HAP-1 (cell line): ENCODE measurements at places on chromosomes 5 and 9.

GRCh38 chr9:134491196-134491835 lies 150.3 kb upstream of the COL5A1 start:
- DNase-seq: no peak

- DNase-seq: no peak
These were observed 299.3 kb upstream of the POU5F2 start for GRCh38 chr5:94040591-94041148.

- no peak for DNase-seq
These were observed 64.7 kb upstream of the PALM2AKAP2 start for GRCh38 chr9:109715344-109715743.

GRCh38 chr9:128987805-128988204 lies 40.3 kb downstream of the NUP188 start:
- no peak for DNase-seq

- DNase-seq: peak; percentile 87
These were observed 31.6 kb upstream of the UBAC1 start for GRCh38 chr9:135992486-135993408.

DNA sequence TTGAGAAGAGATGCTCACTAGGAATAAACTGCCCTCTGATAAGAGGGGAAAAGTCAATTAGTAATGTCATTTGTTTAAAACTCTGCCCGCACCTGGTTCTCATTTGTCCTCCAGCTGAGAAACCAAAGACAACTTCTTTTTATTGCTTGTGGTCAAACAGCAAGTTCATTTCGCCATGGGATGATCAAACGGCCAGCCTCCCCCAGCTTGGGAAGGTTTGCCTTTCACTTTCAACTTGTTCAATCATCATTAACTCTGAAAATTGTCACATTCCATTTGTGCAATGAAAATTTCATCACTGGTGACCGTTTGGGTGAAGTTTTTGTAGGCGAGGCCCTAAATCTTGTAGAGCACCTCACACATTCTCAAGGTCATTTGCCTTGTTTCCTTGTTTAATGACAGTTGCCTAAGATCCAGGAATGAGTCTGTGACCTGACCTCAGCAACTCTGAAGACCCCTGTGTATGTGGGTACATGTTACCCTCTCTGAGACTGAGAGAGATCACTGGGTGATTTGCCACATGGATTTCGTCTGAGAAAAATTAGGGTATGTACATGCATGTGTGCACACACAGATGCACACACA lies 117.7 kb downstream of the MARCHF3 start:
- DNase-seq: no peak

DNA sequence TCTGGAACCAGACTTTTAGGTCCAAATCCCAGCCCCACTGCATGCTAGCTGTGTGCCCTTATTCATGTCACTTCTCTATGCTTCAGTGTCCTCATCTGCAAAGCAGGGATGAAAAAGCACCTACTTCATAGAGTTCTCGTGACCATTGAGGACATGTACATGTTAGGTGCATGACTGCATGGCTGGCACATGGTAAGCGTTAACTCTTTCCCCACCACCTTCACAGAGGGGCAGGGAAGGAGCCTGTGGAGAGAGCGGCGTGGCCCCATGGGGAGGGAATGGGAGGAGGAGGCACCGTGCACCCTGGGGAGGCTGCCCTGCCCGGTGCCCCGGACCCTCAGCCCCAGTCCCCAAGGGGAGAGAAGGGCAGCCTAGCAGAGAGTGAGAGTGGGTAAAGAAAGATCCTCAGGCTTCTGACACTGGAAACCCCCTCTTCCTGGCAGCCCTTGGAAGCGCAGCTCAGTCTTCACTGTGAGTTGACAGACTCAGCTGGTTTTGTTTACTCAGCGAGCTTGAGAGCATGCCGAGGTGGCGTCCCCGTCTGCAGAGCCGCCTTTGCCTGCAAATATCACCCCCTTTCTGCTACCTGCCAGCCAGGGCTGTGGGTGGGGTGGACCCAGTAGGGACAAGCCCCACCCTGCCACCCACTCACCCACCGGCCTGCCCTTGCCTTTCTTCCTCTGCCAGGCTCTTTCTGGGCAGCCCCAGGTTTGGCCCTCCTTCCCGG lies 10.6 kb upstream of the ANGPTL2 start:
- DNase-seq: no peak

DNA sequence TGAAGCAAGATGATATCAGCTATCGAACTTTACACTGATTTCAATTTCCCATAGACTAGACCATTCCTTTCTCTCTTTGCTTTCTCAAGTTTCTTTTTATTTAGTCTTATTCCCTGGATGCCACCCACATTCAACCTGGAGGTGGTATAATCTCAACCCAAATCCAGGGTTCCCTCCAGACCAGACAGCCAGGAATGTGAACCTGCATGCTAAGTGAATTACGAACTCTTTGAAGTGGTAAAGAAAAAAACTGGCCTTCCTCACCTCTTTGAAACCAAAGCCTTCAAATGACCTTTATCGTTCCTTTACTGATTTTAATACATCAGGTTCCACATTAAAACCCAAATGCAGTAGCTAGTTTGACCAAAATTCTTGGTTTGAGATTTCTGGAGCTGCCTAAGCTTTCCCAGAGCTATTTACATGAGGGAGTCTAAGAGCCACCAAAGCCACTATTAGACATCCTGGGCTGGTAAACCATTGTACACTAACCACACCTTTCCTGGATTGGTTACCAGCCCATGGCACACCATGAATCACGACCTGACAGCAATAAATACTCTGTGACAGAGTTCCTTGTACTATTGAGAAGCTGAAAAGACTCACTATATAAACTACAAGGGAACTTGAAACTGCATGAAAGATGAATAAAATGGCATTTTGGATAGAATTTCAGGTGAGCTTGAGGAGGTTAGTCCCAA lies 323.7 kb downstream of the ADAMTS6 start:
- DNase-seq: no peak

DNA sequence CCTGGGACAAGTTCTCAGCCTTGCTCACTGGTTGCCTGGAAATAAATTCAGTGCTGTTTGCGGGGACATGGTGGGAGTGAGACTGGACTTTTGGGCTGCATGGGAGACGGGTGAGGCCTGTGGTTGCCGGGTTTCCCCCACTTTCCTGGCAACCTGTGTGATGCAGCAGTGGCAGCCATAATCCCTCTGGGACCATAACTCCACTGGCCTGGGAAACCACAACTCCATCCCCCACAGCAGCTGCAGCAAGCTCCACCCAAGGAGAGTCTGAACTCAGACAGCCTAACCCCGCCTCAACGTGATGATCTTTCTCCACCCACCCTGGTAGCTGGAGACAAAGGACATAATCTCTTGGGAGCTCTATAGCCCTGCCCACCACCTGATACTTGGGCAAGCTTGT lies 349.9 kb downstream of the PIK3R1 start:
- peak; percentile 65 for DNase-seq
